Left lung (tissue), 14 donors: ENCODE measurements at places on chromosomes 11 and 22. TPM values are rescaled to one million over a fixed set of nuclear protein-coding genes. Genes with fewer than 3 reads are reported as not detected.

GRCh38 chr22:36194385-36194784 is 7.2 kb downstream of the APOL4 start:
- no peak for DNase-seq

DNA sequence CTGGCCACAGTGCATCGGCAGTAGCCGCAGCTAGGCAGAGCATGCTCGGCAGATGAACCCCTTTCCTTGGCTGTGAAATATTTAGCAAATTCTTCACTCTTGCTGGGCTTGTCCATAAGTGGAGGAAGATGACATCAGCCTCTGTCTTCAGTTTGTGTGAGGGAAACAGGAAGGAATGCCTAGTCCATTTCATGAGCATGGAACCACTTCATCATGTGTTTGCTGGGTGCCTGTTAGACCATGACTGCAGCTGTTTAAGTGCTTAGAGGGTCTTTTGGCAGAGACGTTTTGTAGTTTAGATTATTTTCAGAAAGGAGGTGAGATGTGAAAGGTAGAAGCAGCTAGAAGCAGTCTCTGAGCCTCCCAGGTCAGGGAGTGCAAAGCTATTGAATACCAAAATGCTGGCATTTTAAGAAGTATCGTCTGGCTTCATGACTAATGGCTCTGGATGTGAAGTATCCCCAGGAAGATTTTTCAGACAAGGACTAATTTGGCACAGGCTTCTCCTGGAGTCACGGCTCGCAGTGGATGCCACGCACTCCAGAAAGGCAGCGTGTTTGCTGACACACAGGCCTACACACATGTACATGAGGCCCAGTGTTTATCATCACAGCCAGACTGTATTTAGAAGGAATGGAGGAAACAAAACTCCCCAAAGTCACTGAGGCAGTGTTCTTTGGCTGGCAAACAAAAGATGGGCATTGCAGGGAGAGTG is 43.1 kb upstream of the GRAMD1B start:
- no peak for DNase-seq

DNA sequence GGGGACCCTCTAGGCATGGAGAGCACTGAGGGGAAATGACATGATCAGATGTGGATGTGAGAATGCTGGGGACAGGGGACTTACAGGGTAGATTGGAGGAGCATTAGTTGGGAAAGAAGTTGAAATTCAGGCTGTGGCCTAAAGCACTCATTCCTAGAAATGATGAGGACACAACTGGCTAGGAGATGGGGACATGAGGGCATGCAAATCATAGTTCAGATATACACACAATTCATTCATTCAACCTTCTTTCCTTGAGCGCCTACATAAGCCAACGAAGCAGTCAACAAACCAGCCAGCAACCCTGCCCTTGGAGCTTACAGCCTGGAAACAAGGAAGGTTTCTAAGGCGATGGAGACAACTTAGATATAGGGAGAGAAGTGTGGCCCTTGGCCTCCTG is 14.2 kb downstream of the CSF2RB start:
- DNase-seq = no peak

- peak; percentile 73 for DNase-seq
These were observed at the start of gene GLB1L2 for GRCh38 chr11:134331354-134332188. Gene GLB1L2, plus strand, starts transcription at chr11:134331988. Its CDS starts 74 bp downstream, at chr11:134332062.

DNA sequence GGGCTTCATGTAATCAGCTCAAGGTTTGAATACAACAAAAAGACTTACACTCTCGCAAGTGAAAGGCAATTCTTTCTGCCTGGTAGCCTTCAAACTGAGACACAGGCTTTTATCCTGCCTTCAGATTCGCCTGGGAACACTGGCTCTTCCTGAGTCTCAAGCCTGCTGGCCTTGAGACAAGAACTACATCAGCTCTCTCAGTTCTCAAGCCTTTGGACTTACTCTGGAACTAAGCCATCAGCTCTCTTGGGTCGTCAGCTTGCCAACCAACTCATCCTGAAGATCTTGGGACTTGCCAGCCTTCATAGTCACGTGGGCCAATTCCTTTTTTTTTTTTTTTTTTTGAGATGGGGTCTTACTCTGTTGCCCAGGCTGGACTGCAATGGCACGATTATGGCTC is 35.7 kb upstream of the LRRC10B start:
- DNase-seq = no peak

Gene PHETA2
- total RNA-seq = 18.7 TPM

Gene ZBTB16
- total RNA-seq = 52.5 TPM

Gene OR8G5
- total RNA-seq = not detected

Gene BARX2
- 0.17 TPM for total RNA-seq
